ENCODE measurements at places on chromosomes 5 and 9. TPM values are rescaled to one million over a fixed set of nuclear protein-coding genes. Genes with fewer than 3 reads are reported as not detected.
A peak's percentile ranks its signal among the peaks of the same experiment; 100 is the strongest.

Gene PCDHA13
- total RNA-seq, result 1.8 TPM

DNA sequence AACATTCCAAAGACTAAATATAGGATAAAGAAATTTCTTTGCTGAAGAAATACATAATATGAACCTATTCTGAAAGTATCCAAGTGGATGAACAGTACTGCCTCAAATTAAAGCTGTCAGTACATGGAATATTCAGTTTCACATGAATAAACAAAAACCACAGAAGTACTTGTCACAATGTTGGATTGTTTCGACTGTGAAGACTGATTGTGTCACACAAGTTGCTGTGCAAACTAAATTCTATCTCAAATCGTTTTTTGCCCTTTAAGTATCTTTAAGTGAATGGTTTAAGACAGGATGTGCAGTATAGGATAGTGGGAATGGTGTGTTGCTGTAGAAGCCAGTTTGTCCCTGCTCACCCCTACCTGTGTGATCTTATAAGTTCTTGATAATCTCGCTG lies 137.4 kb upstream of the OTULINL start:
- H3K27me3 ChIP-seq, result no peaks in the 10 kb centered on the region
- DNase-seq, result no peak
- H3K27ac ChIP-seq, result no peak overlapping the region
- H3K4me1 ChIP-seq, result no peaks in the 10 kb centered on the region
- no peaks in the 10 kb centered on the region for H3K36me3 ChIP-seq

DNA sequence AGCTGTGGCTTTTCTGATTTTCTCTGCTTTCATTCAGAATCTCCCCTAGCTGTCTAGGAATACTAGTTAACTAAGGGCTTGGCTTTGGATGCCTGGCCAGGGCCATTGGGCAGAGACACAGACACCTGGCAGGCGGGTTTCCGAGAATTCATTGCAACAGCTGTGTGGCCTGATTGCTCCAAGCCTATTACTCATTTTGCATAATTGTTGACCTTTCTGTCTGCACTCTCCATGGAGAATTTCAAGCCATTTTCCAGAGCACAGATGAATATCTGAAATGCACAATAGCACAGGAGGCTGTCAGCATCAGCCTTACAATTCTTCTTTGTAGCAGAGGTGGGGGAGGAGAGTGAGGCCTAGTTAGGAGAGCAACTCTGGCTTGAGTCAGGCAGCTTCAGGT lies 310.5 kb downstream of the DMAC1 start:
- H3K36me3 ChIP-seq, result no peaks in the 10 kb centered on the region
- no peaks in the 10 kb centered on the region for H3K4me1 ChIP-seq
- no peaks in the 10 kb centered on the region for H3K27me3 ChIP-seq
- peak; percentile 25 for DNase-seq
- H3K4me3 ChIP-seq, result no peak overlapping the region

Gene CD180
- 1.7 TPM for total RNA-seq

DNA sequence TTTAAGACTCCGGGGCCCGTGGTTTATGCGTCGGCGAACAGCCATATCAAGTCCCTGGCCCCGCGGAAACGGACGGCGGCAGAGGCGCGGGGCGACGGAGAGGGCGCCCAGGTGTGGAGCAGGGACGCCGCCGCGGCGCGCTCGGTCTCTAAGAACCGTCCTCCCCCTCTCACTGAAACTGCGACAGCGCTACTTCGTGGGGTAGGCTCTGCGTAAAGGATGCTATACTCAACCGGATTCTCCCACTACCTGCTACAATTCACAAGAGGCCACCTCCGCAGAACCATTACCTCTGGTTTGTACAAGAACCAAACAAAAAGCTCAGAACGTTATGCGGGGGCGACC lies 404 bp downstream of the MRNIP start:
- H3K27ac ChIP-seq, result peak overlapping the region; percentile 82
- peak overlapping the region; percentile 79 for H3K4me3 ChIP-seq
- DNase-seq, result peak; percentile 56
- no peaks in the 10 kb centered on the region for H3K27me3 ChIP-seq
- no peaks in the 10 kb centered on the region for H3K36me3 ChIP-seq
- peaks cover 5% of the 10 kb centered on the region for H3K4me1 ChIP-seq

GRCh38 chr5:53326424-53327153 lies 153.8 kb upstream of the FST start:
- no peak overlapping the region for H3K27ac ChIP-seq
- DNase-seq, result no peak
- no peak overlapping the region for H3K4me3 ChIP-seq
- no peaks in the 10 kb centered on the region for H3K36me3 ChIP-seq

- no peak overlapping the region for H3K27ac ChIP-seq
- H3K27me3 ChIP-seq, result no peaks in the 10 kb centered on the region
- no peak overlapping the region for H3K4me3 ChIP-seq
- H3K36me3 ChIP-seq, result no peaks in the 10 kb centered on the region
- DNase-seq, result no peak
Observed at GRCh38 chr5:75113354-75114113, 61.2 kb upstream of the GCNT4 start.

- H3K36me3 ChIP-seq, result no peaks in the 10 kb centered on the region
- no peaks in the 10 kb centered on the region for H3K27me3 ChIP-seq
- no peak for DNase-seq
- no peaks in the 10 kb centered on the region for H3K4me1 ChIP-seq
Observed at GRCh38 chr9:87181670-87182069, 234.4 kb upstream of the GAS1 start.

Data from right lobe of liver (tissue), 6 donors.